Activated gamma-delta T cell treated with Interleukin-2 at 50 U/mL for 16 hours (primary cell): ENCODE measurements at places on chromosomes 7 and 10.

DNA sequence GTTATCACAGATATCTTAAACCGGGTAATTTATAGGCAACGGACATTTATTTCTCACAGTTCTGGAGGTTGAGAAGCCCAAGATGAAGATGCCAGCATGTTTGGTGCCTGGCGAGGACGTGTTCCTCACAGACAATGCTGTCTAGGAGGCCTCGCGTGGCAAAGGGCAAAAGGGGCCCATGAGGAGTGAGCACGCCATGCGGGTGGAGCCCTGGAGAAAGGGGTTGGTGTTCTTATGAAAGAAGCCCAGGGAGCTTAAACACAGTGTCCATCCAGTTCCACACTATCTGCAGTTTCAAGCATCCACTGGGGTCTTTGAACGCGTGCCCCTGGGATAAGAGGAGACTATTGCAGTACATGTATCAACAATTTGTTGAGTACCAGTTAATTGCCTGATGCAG is 51.4 kb downstream of the CXCL12 start:
- DNase-seq: no peak

DNA sequence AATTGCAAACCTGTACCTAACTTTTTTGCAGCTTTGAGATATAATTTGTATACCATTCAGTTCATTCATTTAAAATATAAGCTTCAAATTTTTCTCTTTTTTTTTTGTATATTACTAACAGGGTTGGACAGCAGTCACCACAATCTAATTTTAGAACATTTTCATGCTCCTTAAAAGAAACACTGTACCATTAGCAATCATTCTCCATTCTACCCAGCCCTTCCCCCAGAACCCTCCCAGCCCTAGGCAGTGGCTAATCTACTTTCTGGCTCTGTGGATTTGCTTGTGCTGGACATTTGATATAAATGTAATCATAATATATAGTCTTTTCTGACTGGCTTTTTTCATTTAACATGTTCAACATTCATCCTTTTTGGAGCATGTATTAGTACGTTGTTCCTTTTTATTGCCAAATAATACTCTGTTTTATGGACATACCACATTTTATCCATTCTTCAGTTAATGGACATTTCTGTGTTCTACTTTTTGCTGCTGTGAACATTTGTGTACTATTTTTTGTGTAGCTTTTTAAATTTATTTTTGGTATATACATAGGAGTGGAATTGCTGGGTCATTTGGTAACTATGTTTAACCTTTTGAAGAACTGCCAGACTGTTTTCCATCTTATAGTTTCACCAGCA is 40.9 kb upstream of the ST7 start:
- DNase-seq: no peak

- DNase-seq: no peak
Measured at GRCh38 chr10:34959786-34960185, 130.4 kb downstream of the CUL2 start.

- DNase-seq: no peak
Measured at GRCh38 chr7:20918156-20918555, 131.5 kb upstream of the SP8 start.

DNA sequence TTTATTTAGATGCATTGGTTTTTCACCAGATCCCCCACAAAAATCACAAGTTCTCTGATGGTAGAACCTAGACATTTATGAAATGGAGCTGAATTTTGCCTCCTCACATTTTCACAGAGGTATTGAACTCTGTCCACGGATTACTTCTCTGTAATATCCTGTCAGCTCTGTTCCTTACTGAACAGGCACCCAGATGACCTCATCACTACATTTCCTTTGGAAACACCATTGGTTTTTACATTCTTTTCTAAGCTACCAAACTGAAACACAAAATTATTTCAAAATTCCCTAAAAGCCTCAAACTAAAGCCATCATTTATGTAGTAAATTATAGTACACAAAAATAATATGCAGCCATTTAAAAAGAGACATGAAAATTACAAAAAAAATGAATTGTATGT is 98.3 kb upstream of the KCNIP2 start:
- no peak for DNase-seq

DNA sequence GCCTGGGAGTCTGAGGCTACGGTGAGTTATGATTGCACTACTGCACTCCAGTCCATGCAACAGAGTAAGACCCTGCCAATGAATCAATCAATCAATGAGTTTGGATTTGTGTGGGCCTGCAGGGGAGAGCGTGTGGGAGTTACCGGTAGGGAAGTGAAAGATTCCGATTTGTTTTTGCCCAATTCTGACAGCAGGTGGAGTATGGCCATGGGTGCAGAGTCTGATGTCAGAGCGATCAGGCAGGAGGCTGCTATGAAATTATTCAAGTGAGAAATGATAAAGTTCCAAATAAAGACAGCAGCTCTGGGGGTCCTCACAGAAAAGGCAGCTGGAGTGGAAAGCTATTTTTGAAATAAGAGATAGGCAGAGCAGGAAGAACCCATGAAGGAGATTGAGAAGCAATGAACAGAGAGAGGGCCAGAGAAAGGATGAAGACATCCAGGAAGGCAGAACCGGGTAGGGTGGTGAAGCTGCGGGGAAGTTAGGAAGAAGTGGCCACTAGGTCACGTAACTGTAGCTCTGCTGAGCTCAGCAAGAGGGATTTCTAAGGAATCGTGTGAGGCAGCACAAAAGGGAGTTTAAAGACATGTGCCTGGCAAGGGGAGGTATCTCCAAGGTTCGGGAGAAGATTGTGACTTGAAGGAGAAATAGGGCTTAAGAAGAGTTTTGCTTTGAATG is 93.7 kb upstream of the NMT2 start:
- DNase-seq: no peak

DNA sequence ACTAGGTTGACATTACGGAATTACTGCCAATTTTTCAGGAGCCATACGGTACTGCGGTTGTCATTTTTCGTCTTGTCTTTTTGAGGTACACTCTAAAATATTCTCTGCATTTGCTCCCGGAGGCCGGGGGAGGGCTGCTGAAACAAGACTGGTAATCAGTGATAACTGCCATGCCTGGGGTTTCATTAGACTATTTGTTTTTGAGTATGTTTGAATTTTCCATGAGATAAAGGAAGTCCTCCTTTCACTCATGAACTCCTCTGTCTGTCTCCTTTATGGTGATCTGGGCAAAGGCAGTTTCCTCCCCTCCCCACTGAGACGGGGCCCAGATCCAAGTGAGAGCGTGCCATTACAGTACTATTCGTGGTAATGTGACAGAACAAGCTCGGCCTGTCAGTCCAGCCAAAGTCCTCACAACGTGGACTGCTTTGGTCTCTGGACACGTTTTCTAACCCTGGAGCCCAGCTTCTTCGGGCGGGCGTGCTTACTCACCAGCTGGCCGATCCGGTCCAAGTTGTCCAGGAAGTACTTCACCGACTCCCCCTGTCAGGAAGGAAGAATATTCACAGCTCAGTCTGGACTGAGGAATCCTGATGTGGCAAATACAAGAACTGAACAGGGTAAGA is 45.1 kb downstream of the AMZ1 start:
- no peak for DNase-seq

- no peak for DNase-seq
Measured at GRCh38 chr7:157276091-157276561, 60.7 kb upstream of the DNAJB6 start.

DNA sequence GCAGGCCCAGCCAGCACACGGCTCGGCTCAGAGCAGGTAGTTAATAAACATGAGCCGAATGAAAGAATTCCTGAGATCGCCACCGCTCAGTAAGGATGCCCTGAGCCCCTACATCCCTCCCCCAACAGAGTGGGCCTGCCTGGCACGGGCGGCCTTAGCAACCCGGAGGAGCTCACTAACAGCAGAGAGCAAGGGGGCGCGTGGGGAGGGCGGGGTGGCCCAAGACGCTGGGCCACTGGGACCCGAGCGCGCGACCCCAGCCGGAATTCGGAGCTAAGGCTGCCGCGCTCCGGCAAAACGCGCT is 403 bp upstream of the ENO4 start:
- DNase-seq: no peak

DNA sequence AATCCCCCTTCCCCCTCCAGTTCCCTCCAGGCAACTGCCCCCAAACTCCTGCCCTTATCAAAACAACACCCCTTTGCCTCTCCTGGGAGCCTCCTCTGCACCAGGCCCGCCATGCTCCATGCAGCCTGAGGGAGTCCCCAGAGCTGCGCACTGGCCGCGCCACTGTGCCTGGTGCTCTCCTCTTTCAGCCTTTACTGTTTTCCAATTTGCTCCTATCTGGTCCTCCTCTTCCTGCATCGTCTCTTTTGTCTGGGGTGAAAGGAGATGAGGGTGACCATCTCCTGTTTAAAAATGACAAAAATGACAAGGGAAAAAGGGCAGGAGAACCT is 165.8 kb upstream of the ADCY1 start:
- no peak for DNase-seq

- no peak for DNase-seq
Measured at GRCh38 chr7:151143261-151144015, 24.1 kb downstream of the GBX1 start.

GRCh38 chr7:18145160-18145559 is 117.5 kb upstream of the PRPS1L1 start:
- no peak for DNase-seq

- no peak for DNase-seq
Measured at GRCh38 chr10:73975388-73975787, 22.5 kb upstream of the VCL start.

- DNase-seq: no peak
Measured at GRCh38 chr7:156875766-156876165, 17.2 kb downstream of the LMBR1 start.

DNA sequence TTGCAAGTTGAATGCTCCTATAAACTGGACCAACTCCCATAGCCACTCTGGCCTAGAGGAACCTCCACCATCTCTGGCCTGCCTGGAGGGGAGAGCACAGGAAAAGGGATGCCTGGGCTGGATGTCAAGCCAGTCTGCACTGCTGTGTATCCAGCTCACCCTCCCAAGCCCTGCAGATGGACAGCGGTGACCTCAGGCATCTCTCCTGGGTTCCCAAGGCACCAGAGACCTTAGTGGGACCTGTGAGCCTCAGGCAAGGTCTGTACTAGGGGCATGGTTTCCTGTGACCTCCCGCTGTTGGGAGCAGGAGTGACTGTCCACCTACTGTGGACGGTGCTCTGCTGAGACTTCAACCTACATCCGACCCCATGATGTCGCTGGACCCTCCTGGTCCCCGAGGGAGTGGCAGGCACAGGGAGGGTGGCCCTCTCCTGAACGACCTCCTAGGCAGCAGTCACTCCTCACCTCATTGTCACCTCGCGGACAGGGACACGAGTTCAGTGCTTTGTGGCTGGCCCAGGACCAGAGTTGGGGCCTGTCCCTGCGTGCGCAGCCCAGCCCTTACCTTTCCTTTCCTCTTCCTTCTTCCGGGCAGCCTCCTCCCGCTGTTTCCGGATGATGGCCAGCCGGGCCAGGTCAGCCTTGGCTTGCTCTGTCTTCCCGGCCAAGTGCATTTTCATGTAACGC is 11.0 kb downstream of the PDAP1 start:
- DNase-seq: no peak

DNA sequence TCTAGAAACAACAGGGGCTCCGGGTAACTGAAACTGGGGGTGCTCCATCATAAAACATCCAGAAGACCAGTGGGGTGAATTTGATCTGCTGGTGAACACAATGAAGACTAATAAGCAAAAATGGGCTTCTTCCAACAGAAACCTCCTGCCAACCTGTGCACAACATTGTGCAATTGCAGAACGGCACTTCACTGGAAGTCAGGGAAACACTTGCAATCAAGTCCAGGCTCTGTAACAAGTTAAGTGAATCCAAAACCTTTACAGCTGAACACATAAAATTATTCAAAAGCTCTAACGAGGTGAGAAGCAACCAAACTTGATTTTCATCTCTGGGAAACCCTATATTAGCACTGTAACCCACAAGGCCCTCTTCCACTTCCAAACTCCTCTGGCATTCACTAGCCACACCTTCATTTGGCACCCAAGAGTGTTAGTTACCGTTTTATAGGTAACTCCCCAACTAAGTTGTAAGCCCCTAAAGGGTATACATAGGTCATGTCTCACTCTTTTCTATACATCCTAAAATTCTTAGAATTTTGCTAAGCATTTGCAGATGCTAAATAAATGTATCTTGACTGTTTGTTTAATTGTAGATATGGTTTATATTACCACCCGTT is 22.0 kb downstream of the IMMP2L start:
- no peak for DNase-seq
